ENCODE measurements at places on chromosomes 5 and 9.

- no peak for DNase-seq
Observed at GRCh38 chr5:14261235-14261634, 118.1 kb downstream of the TRIO start.

- no peak for DNase-seq
Observed at GRCh38 chr9:112007575-112008240, 111.1 kb downstream of the UGCG start.

DNA sequence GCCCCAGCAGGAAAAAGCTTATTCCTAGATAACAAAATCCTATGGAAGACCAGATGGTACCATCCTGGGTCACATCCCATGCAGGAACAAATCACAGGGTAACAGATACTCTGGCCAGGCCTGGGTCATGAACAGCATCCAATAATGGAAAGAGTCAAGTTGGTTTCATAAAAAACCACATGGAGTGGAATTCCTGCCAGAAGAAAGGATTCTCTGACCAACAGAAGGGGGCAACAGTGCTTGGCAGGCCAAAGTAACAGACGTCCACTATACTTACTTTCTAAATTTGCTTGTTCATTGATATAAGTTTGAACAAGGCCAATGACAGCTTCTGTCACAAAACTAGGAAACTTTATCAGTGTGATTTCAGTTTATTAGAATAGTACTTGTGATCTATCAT lies 273.5 kb downstream of the ARRDC3 start:
- DNase-seq = no peak

GRCh38 chr5:39947657-39948056 lies 522.9 kb upstream of the DAB2 start:
- DNase-seq = no peak

Data from brain pericyte (primary cell).